ENCODE measurements at places on chromosomes 11 and 22.

DNA sequence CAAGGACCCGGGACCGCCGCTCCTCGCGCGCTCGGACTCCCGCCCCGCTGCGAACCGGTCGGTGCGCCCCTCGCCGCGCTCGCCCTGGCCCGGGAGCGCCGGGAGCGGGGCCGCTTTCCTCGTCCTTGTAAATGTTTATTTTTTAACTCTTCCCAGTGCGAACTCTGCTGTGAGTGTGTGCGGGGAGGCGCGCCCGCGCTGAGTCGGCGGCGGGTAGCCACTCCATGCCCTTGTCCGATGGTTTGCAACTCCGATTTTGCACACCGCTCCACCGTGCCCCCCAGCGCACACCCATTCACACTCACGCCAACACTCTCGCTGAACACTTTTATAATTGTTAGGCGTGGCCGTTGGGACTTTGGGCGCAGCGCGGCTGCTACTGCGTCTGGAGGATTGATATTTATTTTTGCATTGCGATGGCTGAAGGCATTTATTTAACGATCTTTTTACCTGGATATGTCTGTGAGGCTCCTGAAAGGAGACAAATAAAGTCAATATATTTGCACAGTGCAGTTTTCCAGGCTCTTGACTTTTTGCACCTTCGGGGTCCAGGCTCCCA, 1.0 kb downstream of the C11orf96 start:
- DNase-seq: no peak

GRCh38 chr22:22075382-22076163, 93.0 kb upstream of the TOP3B start:
- DNase-seq: no peak

DNA sequence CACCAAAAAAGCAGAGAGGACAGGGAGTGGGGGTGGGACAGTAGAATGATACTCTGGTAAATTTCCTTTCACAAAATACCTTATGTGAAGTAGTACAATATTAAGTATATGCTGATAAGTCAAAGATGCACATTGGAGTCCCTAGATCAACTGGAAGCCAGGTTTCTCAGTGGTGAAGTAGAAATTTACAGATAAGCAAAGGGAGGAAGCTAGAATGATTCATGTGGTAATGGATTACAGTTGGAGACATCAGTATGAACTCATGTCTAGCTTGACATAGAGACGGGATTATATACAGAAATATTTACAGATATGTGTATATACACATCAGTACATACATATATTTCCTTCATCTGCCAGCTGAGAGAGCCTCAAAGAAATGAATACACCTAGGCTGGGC, 21.5 kb downstream of the PLEKHB1 start:
- DNase-seq: no peak

DNA sequence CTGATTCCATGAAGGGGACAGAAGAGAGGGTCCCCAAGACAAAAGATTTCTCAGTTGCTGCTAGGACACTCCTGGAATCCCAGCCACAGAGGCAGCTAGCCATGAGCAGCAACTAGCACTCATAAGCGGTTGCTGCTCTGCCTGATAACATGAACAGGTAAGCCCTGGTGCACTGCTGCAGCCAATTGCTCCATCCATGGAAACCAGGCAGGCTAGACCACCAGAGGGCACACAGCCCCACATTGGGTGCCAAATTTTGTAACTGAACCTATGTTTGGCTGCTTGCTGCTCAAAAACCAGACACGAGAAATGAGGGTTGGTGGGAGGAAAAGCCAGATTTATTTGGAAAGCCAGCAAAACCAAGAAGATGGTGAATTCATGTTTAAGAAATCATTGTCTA, 21.9 kb upstream of the QSER1 start:
- peak; percentile 43 for DNase-seq

GRCh38 chr11:26844963-26845362, 123.1 kb upstream of the SLC5A12 start:
- no peak for DNase-seq
